ENCODE measurements at places on chromosomes 2 and 18.

DNA sequence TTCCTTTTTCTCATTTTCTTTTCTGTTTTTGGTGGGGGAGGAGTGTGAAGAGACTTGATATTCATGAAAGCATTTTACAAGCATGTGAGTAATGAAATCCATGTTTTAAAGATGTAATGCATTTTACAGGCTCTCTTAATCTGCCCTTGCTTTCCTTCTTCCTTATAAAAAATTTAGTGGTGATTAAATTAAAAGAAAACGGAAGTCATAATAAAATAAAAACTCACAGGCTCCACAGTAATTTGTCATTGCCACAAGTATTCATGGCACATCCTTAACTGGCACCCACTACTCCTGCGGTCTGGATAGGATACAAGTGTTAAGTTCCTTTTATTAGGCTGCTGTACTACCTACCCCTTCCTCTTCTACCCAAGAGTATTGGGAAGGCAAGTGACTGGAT, 241.2 kb downstream of the SLC4A3 start:
- no peaks in the 10 kb centered on the region for H3K36me3 ChIP-seq
- H3K27me3 ChIP-seq, result no peaks in the 10 kb centered on the region
- no peaks in the 10 kb centered on the region for H3K4me1 ChIP-seq
- H3K4me3 ChIP-seq, result no peak overlapping the region
- no peak overlapping the region for H3K27ac ChIP-seq

GRCh38 chr2:16654833-16655444, 10.7 kb downstream of the CYRIA start:
- no peaks in the 10 kb centered on the region for H3K4me1 ChIP-seq
- no peaks in the 10 kb centered on the region for H3K36me3 ChIP-seq
- H3K4me3 ChIP-seq, result no peak overlapping the region
- no peak overlapping the region for H3K27ac ChIP-seq
- H3K27me3 ChIP-seq, result peaks cover 4% of the 10 kb centered on the region
- DNase-seq, result no peak

- no peak overlapping the region for H3K27ac ChIP-seq
- peaks cover 7% of the 10 kb centered on the region for H3K4me1 ChIP-seq
- H3K27me3 ChIP-seq, result no peaks in the 10 kb centered on the region
- no peak overlapping the region for H3K4me3 ChIP-seq
- DNase-seq, result no peak
These were observed 523.0 kb downstream of the TXNL1 start for GRCh38 chr18:56115071-56116015.

GRCh38 chr18:50687491-50687890, 127.6 kb downstream of the MAPK4 start:
- no peak for DNase-seq
- no peaks in the 10 kb centered on the region for H3K36me3 ChIP-seq
- H3K27ac ChIP-seq, result no peak overlapping the region
- H3K4me1 ChIP-seq, result no peaks in the 10 kb centered on the region
- no peak overlapping the region for H3K4me3 ChIP-seq
- H3K27me3 ChIP-seq, result peaks cover 3% of the 10 kb centered on the region

DNA sequence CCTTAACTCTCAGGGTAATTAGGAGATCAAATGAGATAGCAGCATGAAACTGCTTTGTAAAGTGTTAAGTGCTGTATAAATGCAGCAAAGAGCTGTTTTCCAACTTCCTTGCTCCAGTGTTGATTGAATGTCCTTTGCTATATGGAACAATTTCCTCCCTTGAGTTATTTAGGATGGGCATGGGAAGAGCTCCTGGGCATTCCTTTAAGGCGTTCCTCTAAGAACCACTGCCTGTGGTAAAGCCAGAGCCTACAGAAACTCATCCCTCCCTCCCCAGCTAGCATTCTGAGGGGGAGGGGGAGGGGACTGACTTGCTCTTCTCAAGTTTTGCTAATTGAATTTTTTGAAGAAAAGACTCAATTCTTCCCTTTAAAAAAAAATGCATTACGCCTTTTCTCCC, 1.4 kb downstream of the AKAIN1 start:
- peaks cover 46% of the 10 kb centered on the region for H3K27me3 ChIP-seq
- no peak for DNase-seq
- H3K4me3 ChIP-seq, result no peak overlapping the region
- peaks cover 2% of the 10 kb centered on the region for H3K4me1 ChIP-seq
- H3K36me3 ChIP-seq, result peaks cover 2% of the 10 kb centered on the region
- H3K27ac ChIP-seq, result no peak overlapping the region

DNA sequence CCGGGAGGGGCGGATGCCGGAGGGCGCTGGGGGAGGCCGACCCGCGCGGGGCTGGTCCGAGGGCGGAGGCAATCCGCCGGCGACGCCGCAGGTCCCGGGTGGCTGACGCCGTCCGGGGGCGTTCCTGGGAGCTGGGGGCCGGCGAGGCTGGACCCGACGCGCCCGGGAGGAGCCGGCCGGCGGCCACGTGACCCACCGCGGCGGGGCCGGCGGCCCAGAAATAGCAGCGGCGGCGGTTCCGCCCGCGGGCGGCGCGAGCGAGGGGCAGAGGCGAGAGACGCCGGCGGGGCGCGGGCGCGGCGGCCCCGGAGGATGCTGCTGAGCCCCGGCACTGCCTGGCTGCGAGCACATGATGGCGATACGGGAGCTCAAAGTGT, at the start of gene RAB31:
RAB31 (plus strand) TSS at position 245 of the 377 bp plus-strand sequence; CDS start at position 350, 105 bp downstream.
- H3K4me1 ChIP-seq, result peaks cover 34% of the 10 kb centered on the region
- no peak within 1 kb of the TSS for H3K27ac ChIP-seq
- H3K4me3 ChIP-seq, result peak within 1 kb of the TSS; percentile 65
- no peak for DNase-seq

- no peaks in the 10 kb centered on the region for H3K4me1 ChIP-seq
- no peaks in the 10 kb centered on the region for H3K36me3 ChIP-seq
- H3K27me3 ChIP-seq, result no peaks in the 10 kb centered on the region
- H3K27ac ChIP-seq, result no peak overlapping the region
- H3K4me3 ChIP-seq, result no peak overlapping the region
- no peak for DNase-seq
These were observed 218.4 kb upstream of the REV1 start for GRCh38 chr2:99708231-99708630.

DNA sequence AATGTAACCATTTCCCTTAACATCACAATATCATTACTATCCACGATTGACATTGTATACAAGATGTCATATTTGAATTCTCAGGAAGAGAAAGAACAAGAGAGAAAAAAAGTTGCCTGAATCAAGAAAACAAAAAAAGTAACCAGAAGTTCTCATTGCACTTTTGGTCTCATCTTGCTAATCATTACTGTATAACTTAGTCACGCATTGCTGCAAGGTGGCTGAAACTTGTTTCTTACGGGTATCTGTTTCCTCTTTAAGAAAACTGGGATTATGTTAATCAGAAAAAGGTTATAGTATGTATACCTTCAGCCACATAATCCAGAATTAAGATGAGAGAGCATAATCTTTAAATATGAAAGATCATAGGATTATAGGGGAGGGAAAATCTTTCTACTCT, 639.7 kb upstream of the SYT4 start:
- no peak for DNase-seq
- H3K4me1 ChIP-seq, result no peaks in the 10 kb centered on the region
- no peaks in the 10 kb centered on the region for H3K27me3 ChIP-seq
- no peak overlapping the region for H3K4me3 ChIP-seq

DNA sequence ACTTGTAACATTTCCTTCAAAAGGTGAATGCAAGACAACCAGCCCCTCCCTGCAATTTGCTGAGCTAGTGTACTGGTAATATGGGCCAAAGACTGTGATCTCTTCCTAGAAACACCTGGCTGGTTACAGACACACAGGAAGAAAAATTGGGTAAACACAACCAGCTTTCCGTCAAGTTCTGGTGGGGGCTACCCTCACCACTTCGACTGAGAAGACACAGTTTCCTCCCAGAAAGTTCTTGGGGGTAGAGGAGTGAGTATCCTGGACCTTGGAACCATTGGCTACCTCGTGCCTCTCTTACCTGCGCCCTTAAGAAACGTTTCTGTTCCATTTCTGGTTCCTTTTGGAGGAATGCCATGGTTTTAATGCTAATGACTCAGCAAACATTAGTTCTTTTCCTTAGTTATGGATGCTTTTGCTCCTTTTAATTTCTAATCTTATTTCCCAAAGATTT, 120.9 kb upstream of the DLX2 start:
- H3K4me1 ChIP-seq, result peaks cover 47% of the 10 kb centered on the region
- H3K4me3 ChIP-seq, result no peak overlapping the region
- peaks cover 4% of the 10 kb centered on the region for H3K36me3 ChIP-seq
- H3K27ac ChIP-seq, result peak overlapping the region; percentile 67
- peaks cover 3% of the 10 kb centered on the region for H3K27me3 ChIP-seq

GRCh38 chr2:100423631-100424030, 6.2 kb upstream of the CHST10 start:
- no peak overlapping the region for H3K4me3 ChIP-seq
- DNase-seq, result no peak
- no peaks in the 10 kb centered on the region for H3K36me3 ChIP-seq

- H3K27ac ChIP-seq, result no peak overlapping the region
- H3K4me3 ChIP-seq, result peak overlapping the region; percentile 99
- H3K36me3 ChIP-seq, result peaks cover 44% of the 10 kb centered on the region
- DNase-seq, result no peak
- peaks cover 45% of the 10 kb centered on the region for H3K4me1 ChIP-seq
- H3K27me3 ChIP-seq, result no peaks in the 10 kb centered on the region
These were observed 1.6 kb downstream of the ELMOD3 start for GRCh38 chr2:85356186-85356585.
